Lower leg skin (tissue), 4 donors: ENCODE measurements at places on chromosomes 5 and 9.

DNA sequence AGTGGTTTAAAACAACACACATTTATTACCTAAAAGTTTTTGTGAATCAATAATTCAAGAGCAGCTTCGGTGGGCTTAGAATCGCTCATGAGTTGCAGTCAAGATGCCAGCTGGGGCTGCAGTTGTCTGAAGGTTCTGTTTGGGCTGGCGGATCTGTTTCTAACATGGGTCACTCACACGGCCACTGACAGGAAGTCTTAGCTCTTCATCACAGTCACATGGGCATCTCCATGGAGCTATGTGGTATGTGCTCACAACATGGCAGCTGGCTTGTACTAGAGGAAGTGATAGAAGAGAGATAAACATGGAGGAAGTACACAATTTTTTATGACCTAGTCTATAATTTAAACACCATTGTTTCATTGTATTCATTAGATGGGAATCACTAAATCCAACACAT lies 11.2 kb downstream of the KLHL9 start:
- no peak for DNase-seq

GRCh38 chr9:114889802-114890224 lies 40.6 kb downstream of the TNFSF8 start:
- no peak for DNase-seq

- no peak for DNase-seq
Measured at GRCh38 chr5:141941779-141942178, 16.2 kb downstream of the PCDH12 start.

GRCh38 chr5:111367115-111367514 lies 142.9 kb downstream of the CAMK4 start:
- no peak for DNase-seq

GRCh38 chr5:111932628-111933027 lies 175.6 kb upstream of the NREP start:
- DNase-seq, result no peak

DNA sequence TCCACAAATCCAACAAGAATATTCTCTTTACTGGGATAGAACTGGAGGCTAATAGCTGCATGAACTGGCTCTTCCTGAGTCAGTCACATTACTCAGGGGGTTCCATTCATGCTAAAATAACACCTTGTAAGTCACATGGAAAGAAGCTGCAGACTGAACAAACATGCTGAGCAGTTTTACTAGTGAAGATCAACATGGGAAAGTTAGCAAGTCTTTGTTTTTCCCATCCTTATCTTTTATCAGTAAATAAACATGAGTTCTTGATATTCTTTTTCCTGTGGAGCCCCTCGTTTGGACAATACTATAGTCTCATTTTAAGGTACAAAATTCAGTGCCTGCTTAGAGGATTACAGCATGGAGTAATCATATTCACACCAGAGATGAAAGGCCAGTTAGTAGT lies 43.7 kb upstream of the TEK start:
- DNase-seq, result no peak

DNA sequence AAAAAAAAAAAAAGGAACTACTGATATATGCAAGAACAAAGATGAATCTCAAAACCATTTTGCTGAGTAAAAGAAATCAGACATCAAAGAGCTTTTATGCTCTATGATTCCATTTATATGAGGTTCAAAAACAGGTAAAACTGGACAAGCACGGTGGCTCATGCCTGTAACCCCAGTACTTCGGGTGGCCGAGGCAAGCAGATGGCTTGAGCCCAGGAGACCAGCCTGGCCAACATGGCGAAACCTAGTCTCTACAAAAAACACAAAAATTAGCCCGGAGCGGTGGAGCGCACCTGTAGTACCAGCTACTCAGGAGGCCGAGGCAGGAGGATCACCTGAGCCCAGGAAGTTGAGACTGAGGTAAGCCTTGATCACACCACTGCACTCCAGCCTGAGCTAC lies 7.8 kb downstream of the PTBP3 start:
- DNase-seq, result no peak

GRCh38 chr5:4758550-4758949 lies 381.6 kb upstream of the ADAMTS16 start:
- no peak for DNase-seq

DNA sequence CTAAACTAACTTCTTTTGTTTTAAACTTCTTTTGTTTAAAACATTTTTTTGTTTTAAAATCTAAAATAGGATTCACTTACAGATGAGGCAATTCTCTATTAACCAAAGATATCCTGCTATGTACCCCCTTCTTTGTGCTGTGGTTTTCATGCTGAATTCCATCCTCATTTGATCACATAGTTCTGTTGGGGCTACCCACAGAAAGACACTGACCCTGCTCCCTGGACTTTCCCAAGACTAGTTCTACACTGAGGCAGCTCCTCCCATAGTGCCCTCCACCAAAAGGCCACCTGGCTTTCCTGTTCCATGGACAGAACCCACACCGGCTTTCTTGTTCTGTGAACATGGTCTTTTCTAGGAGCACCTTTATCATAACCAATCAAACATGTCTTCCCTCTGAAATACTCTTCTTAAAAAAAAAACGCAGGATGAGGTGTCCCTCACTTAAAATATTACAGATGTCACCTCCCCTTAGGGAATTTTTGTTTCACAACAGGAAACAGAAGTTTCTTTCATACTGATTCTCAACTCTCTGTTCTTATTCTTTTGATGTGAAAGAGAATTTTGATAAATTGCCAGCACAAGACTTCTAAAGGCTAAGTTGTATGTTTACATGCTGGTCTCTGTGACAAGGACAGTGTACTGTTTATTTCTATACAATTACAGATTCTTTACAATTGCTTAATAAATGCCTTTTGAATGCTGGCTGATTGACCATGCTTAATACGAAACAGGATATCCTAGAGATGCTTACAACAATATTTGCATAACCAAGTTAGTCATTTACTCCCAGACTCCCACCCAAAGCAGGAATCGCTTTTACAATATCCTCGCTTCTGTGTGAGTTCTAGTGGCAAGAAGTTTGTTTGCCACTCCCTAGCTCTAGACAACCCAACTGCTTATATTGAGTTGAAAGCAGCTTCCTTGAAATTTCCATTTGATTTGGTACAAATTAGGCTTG lies 300.4 kb downstream of the DTWD2 start:
- DNase-seq, result no peak

- no peak for DNase-seq
Measured at GRCh38 chr5:151237685-151238084, 13.8 kb upstream of the CCDC69 start.

DNA sequence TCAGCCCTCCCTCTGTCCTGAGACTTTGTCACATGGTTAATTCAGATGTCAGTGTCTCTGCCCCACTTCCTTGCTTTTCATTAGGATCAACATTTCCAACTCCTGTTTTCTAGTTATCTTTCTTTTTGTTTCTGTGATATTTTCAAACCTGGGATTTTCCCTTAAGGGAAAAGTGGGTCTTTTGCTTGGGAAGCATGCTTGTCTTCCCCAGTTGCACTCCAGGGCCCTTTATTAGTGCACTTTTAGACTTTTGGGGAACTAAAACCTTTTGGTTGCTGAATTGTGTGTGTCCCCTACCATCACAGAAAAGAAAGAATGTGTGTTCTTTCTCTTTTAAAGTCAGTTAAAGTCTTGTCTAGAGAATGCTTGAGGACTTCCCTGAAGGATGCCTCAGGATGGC lies 18.4 kb upstream of the GDNF start:
- no peak for DNase-seq

GRCh38 chr5:179393078-179393477 lies 47.8 kb upstream of the ADAMTS2 start:
- peak; percentile 44 for DNase-seq

- DNase-seq, result no peak
Measured at GRCh38 chr5:103793595-103794182, 231.1 kb upstream of the NUDT12 start.

DNA sequence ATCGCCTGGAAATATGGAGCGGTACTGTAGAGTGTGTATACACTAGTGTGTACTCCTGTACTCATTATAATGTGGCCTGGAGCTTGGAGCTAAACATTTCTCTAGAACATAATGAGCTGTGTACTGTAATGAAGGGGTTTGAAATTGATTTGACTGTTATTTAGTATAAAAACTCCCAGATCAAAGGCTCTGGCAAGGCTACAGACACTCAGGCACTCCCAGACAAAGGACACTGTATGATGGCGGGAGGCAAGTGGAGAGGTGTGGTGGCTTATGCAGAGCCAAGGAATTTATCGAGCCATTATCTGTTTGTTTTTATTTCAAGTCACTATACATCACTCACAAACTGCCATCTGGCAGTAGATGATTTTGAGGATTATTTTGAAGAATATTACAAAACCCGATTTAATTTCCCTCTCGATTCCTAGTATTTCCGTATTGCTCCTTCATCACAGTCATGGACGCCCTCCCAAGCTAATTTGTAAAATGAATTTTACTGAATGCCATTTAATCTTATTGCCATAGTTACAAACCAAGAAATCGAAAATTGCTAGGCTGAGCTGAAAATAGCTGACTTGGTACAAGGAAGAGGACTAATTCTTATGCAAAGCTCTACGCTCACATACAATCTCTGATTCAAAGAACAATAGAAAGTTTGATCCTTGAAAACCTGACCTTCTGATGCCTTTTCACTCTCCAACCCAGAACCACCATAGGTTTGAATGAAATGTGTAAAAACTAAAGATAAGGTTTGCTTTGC lies 240.2 kb upstream of the SEMA6A start:
- no peak for DNase-seq

- no peak for DNase-seq
Measured at GRCh38 chr9:108612513-108612912, 243.3 kb downstream of the ACTL7B start.

- DNase-seq, result no peak
Measured at GRCh38 chr5:74130155-74130897, 504.3 kb downstream of the ARHGEF28 start.

DNA sequence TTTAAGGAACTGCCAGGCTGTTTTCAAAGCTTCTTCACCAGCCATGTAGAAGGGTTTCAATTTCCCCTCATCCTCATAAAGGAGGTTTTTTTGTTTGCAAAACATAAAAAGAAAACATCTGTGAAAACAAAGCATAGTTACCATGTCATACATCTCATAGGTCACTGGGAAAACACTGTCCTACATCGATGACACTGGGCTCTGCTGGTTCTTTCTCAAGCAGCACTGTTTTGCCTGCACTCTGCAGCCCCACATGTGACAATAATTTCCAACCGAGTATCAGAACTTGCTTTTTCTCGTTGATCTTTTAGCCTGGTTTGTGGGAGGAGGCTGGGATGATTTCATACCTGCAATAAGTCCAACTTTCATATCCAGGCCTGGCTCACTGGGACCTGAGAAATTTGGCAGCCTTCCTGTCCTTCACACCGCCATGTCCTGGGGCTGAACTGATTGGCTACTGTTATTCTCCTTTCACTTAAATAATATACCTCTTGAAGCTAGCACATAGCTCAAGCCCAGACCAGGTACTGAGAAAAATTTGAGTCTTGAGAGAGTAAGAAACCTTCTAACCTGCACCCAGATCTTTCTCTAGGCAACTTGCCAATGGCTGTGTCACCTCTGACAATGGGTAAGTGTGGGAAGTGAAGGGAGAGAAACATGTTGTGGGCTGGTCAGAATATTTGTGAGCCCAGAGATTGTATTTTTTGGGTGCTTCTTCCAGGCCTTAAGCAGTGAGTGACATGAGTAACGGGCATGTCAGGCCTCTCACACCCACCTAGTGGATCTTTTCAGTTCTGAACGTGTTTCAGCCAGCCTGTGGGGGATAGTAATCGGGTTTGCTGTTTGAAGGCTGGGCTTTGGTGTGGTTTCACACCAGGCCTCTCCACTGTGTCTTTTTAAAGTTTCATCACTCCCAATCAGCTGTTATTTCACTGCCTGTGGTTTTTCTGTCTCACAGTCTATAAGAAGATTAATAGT lies 502.8 kb downstream of the NTRK2 start:
- DNase-seq, result no peak

- no peak for DNase-seq
Measured at GRCh38 chr5:1059884-1060263, 51.3 kb downstream of the NKD2 start.

DNA sequence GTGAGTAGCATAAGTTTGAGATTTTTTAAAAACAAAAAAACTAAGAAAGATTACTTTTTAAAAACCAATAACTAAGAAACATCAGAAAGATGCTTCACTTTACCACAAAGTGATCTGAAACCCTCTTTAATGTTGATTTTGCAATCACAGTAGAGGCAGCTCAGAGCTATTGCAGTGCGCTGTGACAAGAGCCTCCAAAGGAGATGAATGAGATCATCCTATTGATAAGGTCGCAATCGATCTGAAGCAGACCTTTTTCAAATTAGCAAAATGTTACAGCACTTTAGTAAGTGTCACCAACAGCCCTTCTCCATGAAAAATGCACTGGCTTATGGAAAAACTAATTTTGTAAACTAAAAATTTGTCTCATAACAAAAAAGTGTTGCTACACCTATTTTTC lies 284.6 kb upstream of the EFNA5 start:
- DNase-seq, result no peak

GRCh38 chr5:169778622-169779596 lies 141.8 kb downstream of the DOCK2 start:
- no peak for DNase-seq

- no peak for DNase-seq
Measured at GRCh38 chr5:122311961-122312590, at the start of gene SNCAIP. Gene SNCAIP, plus strand, starts transcription at chr5:122312237. Its CDS starts 78,898 bp downstream, at chr5:122391135.
